Omental fat pad (tissue), 4 donors: ENCODE measurements at places on chromosomes 2 and 18. TPM values are rescaled to one million over a fixed set of nuclear protein-coding genes. Genes with fewer than 3 reads are reported as not detected.

FBLN7 gene
- 9.5 TPM for total RNA-seq

VIL1 gene
- not detected for total RNA-seq

STK25 gene
- total RNA-seq: 117 TPM

RGPD4 gene
- total RNA-seq: not detected

PDE11A gene
- total RNA-seq: not detected

SLC8A1 gene
- total RNA-seq: 17.5 TPM

SCN9A gene
- 6.0 TPM for total RNA-seq

STK17B gene
- 57.2 TPM for total RNA-seq

- DNase-seq: no peak
These were observed 2.4 kb downstream of the SPRED2 start for GRCh38 chr2:65429786-65430602.

GRCh38 chr18:8910843-8911242 lies 191.7 kb upstream of the NDUFV2 start:
- DNase-seq: no peak

GRCh38 chr2:157459486-157459885 lies 15.6 kb upstream of the CYTIP start:
- no peak for DNase-seq

- no peak for DNase-seq
These were observed 31.9 kb upstream of the GALNT14 start for GRCh38 chr2:31170071-31170698.

DNA sequence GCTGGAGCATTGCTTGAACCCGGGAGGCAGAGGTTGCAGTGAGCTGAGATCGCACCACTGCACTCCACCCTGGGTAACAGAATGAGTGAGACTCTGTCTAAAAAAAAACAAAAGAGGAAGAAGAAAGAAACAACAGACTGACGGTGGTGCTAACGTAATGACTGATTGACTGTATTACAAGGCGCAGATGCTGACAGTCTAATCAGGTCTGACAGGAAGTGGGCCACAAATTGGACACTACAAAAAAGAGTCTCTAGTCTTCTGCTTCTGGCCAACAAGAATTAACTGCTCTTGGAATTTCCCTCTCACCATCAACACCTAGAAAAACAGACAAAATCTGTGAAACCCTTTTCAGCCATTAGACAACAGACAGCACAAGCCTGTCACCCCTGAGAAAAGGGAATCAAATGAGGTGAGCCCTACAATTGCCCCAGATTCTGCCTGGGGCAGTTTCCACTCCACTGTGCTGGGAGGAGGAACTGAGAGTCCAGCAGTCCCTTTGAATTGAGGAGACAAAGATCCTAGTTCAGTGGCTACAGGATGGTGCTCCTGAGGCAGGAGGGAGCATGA lies 43.3 kb downstream of the SNED1 start:
- no peak for DNase-seq

- DNase-seq: no peak
These were observed 18.2 kb upstream of the MGAT5 start for GRCh38 chr2:134235510-134236144.

DNA sequence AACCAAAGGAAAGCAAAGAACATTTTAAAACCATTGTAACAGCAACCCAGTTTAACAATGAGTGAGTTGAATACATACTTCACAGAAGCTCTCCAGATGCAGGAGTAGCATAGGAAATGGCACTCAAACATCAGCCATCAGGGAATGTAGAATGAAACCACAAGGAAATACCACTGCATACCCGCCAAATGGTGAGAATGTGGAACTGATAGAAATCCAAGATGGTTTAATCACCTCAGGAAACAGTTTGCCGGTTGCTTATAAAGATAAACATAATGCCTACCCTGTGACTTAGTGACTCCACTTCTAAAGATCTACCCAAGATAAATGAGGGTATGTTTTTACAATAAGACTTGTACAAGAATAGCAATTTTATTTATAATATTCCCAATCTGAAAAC lies 132.0 kb downstream of the GALNT1 start:
- DNase-seq: no peak

GRCh38 chr2:44009136-44009735 lies 13.4 kb upstream of the LRPPRC start:
- DNase-seq: no peak

- DNase-seq: no peak
These were observed 108.6 kb upstream of the GPC1 start for GRCh38 chr2:240326886-240327285.

DNA sequence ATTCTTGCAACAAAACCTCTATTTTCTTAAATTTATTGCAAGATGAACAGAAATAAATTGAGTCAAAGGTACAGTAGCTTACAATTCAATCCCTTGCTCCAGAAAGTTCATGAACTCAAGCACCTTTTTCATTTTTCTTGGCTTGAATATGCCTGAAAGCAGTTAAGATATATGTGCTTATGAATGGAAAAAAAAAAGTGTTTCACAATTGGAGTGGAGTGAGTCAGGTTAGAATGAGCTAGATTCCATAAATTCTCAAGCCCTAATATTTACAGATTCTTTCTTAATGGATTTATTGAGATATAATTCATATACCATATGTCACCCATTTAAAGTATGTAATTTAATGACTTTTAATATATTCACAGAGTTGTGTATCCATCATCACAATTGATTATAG lies 39.6 kb upstream of the NEMP2 start:
- DNase-seq: no peak

- DNase-seq: no peak
These were observed 34.6 kb downstream of the SETBP1 start for GRCh38 chr18:44715245-44715644.

GRCh38 chr2:229344151-229344551 lies 73.1 kb upstream of the PID1 start:
- no peak for DNase-seq

GRCh38 chr2:28661589-28662001 lies 90.0 kb upstream of the PPP1CB start:
- no peak for DNase-seq

GRCh38 chr2:226247289-226248275 lies 552.0 kb downstream of the IRS1 start:
- no peak for DNase-seq

- no peak for DNase-seq
These were observed 59.0 kb downstream of the SMAD7 start for GRCh38 chr18:48891721-48892120.

DNA sequence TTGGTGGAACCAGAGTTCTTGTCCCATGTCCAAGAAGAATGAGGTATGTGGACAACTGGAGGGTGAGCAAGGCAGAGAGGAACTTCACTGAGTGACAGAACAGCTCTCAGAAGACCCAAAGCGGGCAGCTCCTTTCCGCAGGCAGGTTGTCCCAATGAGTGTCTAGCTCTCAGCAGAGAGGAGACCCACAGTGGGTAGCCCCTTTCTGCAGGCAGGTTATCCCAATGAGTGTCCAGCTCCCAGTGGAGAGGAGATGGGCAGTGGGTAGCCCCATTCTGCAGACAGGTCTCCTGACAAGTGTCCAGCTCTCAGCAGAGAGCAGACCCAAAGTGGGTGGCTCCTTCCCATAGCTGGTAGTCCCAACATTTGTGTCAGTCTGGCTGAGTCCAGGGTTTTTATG lies 69.6 kb downstream of the SRBD1 start:
- DNase-seq: no peak

- no peak for DNase-seq
These were observed 57.2 kb downstream of the PDCL3 start for GRCh38 chr2:100619951-100620350.

GRCh38 chr2:240962300-240963064 lies 35.9 kb upstream of the SNED1 start:
- no peak for DNase-seq

DNA sequence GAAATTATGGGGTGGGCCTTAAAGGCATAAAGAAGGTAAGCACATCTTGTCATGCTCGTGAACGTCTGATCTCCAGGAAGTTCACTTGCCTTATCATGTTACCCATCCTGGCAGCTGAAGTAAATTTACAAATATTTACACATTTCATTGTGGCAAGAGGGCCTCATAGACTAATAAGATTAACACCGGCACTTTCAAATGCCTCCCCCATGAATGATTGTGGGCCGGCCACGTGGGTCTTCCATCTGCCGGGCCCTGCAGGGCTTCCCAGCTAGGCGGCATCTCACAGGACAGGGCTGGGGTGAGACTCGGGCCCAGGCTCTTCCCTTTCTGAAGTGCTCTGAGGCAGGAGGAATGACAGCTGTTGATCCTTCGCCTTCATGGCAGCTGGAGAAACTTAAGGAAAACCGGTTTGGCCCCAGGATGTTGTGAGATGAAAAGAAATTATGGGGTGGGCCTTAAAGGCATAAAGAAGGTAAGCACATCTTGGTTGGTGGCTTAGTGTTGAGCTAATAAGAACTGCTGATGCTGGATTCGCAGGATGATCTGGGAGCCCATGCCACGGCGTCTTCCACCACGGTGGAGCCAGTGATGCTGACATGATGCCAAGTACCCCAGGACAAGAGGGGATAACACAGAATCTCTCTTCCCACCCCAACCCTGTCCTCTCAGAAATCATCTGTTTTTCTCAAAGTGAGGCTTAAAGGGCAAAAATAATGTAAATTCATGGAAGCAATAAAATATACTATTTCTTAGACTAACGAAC lies 176.3 kb downstream of the SEPTIN10 start:
- DNase-seq: no peak

DNA sequence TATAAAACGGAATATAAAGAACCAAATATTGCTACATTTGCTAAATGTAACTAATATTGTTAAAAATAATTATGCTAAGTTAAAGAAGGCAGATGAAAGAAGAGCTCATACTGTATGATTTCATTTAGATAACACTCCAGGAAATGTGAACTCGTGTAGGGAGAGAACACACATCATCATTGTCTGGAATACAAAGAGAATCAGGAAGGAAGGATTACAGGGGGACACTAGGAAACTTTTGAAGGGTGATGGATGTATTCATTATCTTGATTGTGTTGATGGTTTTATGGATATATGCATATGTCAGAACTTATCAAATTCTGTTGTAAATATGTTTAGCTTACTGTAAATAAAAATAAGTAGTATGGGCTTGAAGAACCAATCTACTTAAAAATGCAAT lies 104.1 kb upstream of the TRIB2 start:
- no peak for DNase-seq

- DNase-seq: no peak
These were observed 62.9 kb upstream of the PXDN start for GRCh38 chr2:1807167-1807566.

DNA sequence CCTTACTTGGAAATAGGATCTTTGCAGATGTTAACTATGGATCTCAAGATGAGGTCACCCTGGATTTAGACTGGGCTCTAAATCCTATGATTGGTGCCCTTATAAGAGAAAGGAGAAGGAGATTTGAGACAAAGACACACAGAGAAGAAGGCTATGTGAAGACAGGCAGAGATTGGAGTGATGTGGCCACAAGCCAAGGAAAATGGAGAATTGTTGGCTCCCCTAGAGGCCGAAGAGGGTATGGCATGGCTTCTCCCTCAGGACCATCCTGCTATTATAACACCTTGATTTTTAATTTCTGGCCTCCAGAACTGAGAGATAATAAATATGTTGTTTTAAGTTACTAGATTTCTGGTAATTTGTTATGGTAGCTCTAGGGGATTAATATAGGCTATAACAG lies 7.6 kb downstream of the CYBRD1 start:
- no peak for DNase-seq

DNA sequence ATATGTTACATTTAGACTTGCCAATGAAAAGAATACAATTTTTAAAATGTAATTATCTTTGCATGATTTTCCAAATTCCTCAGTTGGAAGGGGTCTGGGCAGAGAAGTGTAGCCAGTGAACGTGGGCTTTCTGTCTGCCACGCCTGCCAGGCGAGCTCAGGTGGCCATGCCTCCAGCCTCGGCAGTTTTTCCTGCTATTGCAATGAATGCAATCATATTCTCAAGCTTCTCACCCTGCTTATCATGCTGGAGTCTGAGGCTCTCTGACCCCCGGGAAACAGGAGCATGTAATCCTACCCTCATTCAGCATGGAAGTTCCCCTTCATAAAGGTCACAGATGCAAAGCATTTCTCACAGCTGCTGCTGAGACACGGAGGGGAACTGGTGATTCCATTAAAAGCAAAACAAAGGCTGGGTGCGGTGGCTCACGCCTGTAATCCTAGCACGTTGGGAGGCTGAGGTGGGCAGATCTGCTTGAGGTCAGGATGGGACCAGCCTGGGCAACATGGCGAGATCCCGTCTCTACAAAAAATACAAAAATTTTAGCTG lies 154.8 kb downstream of the MBP start:
- DNase-seq: no peak

DNA sequence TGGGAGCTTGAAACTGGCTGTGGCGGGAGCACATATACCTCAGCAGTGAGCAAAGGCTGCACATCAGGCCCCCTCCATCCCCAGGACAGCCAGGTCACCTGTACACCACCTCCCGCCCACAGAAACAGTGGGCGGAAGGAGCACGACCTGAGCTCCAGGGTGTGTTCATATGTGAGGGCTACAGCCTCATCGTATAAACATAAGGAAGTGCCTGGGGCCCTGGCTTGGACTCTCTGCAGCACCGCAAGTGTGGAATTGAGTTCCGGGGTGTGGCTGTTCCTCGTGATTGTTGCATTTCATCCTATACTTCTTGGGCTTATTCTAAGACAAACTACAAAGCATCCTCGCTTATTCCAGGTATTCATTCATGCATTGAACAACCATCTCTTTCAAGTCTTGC lies 60.1 kb upstream of the TPO start:
- DNase-seq: no peak

- DNase-seq: no peak
These were observed 41.1 kb downstream of the MARCO start for GRCh38 chr2:118983133-118983532.

DNA sequence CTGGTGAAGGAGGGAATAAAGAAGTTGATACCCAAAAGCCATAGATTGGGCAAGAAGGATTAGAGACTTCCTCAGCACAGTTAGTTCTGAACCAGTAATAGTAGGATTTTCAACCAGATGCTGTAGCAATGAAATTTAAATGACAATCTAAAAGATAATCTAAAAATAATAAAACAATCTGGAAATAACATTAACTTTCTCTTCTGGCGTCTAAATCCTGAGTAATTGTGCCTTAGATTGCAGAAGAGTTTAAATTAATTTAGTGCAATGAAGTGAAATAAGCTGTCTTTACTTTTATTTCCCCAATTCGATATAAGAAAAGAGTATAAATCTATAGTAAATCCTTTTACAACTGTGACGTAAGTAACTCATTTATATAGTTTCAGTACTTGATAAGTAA lies 186.8 kb upstream of the DOK6 start:
- no peak for DNase-seq

DNA sequence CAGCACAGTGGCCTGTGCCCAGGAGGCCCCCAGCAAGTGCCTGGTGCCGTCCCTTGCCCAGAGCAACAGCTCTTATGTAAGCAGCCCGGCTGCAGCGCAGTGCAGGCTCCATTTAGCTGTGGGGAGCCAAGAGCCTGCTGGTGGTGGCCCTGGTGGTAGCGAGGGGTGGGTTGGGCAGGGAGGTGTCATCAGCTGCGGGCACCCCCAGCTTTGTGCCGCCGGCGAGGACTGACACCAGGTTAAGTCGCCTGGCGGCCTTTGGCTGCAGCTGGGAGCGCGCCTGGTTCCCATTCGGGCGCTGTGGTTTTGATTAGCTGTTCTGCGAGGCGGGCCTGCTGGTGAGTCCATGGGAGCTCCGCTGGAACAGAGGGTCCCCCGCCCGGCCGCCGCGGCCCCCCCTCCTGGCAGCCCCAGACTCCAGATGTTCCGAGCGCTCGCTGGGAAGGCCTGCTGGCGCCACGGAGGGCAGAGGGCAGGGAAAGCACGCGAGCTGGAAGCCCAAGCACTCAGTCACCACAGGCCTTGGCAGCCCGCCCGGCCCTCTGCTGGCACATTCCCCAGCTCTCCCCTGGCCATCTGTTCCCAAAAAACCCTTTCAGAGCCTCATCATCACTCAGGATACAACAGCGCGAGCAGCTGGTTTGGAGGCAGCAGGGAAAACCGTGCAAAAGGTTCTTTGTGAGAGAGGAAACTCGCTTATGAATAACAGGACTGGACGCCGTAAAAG lies 18.4 kb downstream of the ATOH8 start:
- DNase-seq: peak; percentile 95
